Esophagus muscularis mucosa (tissue), 4 donors: ENCODE measurements at places on chromosomes 1 and 21.

DNA sequence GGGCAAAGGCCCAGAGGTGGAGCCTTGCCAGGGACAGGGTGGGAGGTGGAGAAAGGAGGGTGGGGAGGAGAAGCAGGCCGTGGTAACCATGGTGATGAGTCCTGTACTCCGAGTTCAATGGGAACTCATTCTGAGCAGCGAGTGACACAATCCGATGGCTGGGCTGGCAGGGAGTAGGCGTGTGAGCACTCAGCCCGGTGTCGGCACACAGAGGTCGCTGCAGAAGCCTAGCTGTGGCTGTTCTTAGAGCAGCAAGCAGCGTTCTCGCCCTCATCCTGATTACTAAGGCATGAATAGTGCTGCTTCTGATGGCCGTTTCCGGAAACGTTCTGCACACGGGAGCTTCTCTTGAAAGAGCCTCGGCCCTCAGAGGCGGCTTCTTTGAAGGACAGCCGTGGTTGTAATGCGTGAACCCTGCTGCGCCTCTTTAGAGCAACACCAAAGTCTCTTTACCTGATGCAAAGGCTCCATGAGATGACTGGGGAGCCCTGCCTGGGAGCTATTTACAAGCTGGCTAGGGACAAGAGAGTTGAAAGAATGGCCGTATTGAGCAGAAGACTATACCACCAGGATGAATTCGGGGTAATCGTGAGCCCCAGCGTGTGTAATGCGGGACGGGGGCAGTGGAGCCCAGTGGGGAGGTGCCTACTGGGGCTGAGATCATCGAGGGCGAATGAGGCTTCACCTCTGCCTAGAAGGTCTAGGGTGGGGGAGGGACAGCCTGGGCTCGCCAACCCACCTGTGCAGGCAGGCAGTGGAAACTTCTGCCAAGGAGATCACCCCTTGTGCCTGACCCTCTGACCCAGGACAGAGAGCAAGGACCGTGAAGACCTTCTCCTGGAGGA is 72.8 kb upstream of the PAX7 start:
- no peak for DNase-seq

- no peak for DNase-seq
Observed at GRCh38 chr1:174769961-174770549, 229.7 kb upstream of the CACYBP start.

- DNase-seq = no peak
Observed at GRCh38 chr1:110570307-110570706, 35.9 kb downstream of the KCNA2 start.

DNA sequence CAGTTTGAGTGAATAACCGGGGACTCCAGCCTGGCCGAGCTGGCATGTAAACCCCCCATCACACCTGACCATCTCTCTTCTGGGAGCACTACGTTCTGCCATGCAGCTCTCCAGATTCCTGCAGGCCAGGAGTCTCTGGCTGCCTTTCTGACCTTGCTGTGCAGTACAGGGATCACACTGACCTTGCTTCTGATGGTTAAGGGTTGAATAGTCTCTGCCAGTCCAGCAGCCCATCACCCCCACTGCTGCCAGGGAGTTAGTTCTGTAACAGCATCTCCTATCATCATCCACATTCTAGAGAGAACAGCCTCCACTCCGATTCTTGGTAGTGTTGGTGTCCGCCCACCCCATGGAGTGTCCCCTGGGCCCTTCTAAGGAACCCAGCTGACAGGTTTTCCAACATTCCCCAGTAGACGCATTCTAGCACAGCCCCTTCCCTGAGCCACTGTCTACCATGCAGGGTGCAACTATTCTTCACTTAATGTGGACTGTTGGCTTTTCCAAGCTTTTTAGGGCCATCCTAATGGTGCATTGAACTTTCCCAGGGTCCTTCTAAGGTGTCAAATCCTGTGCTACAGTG is 109.8 kb downstream of the RIPK4 start:
- DNase-seq = no peak

DNA sequence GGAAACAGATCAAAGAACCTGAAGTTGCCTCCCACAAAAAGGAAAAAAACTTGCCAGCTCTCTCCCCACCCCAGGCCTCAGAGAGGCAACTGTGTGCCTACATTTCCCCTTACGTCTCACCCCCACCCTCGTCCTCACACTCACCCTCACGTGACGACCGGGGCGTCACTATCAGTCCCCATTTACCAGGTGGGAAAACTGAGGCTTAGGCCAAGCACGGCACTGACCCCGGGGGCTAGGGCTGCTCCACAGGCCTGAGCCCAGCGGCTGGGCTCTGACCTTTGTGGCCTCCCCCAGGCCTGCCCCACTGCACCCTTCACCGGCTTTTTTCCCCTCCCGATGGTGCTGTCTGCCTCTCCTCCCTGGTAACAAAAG is 51.5 kb upstream of the RUNX3 start:
- no peak for DNase-seq

DNA sequence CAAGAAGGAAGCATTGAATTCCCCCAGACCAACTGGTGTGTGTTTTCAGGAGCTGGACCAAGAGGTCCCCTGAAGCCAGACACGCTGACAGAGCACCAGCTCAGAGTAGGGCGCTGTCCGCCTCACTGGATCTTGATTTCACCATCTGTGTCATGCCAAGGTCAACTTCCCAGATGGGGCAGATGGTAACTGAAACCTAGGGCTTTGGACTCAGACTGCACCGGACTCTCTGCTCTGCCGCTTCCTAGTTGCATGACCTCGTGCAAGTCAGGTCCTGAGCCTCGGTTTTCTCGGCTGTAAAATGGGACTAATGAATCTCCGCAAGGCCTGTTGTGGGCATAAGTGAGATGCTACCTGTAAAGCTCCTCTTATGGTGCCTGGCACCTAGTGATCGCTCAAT is 17.9 kb upstream of the CASZ1 start:
- DNase-seq = no peak

DNA sequence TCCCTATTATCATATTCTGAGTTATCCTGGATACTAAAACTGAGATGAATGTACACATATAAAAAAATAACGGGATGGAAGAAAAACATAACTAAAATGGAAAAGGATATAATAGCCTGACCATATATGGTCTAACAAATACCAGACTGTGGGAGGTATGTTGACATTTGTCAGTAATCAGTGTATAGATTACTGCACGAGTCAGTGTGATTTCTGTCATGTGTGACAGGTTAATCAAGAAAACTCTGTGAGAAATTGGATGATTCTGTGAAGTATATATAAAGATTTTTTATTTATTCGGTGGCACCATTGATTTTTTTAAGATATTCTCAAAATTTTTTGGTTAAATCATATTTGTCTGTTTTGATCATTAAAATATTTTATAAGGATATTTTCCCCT is 547.3 kb upstream of the B3GALT2 start:
- no peak for DNase-seq

- no peak for DNase-seq
Observed at GRCh38 chr1:160910170-160910750, 25.3 kb upstream of the ITLN1 start.

GRCh38 chr1:169528215-169529067 is 42.7 kb upstream of the SLC19A2 start:
- DNase-seq = no peak

GRCh38 chr1:116677474-116678062 is 10.0 kb upstream of the IGSF3 start:
- no peak for DNase-seq

DNA sequence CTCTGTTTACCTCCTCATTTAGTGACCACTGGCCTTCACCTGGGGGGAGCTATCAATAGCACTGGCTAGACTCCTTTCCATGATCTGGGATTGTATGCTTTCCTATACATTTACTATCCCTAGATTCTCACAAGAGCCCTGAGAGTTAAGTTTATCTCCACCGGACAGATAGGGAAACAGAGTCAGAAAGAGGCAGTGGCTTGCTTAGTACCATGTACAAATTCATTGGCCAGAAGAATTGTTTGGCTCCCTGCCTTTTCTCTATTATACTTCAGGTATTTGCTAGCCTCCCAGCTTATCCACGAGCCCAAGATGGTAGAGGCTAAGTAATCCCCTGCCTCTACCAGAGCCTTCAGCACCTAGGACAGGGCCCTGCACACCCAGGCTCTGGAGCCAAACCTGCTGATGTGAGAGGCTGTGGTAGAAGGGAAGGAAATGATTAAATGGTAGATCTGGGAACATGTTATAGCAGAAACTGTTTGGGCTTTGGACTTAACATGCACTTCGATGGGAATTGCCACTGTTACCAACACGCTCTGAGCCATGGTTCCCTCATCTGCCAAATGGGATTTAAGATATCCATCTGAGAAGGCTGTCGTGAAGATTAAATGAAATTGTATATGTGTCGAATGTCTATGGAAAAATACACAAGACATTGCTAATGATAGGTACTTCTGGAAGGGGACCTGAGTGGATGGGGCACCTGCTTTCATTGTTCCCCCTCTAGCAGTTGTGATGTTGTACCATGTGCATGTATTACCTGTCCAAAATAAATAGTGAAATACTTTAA is 3.1 kb upstream of the BLACAT1 start:
- no peak for DNase-seq

GRCh38 chr1:168220470-168220871 is 5.3 kb upstream of the SFT2D2 start:
- DNase-seq = peak; percentile 42

- DNase-seq = no peak
Observed at GRCh38 chr1:40310983-40311642, 6.0 kb downstream of the COL9A2 start.

DNA sequence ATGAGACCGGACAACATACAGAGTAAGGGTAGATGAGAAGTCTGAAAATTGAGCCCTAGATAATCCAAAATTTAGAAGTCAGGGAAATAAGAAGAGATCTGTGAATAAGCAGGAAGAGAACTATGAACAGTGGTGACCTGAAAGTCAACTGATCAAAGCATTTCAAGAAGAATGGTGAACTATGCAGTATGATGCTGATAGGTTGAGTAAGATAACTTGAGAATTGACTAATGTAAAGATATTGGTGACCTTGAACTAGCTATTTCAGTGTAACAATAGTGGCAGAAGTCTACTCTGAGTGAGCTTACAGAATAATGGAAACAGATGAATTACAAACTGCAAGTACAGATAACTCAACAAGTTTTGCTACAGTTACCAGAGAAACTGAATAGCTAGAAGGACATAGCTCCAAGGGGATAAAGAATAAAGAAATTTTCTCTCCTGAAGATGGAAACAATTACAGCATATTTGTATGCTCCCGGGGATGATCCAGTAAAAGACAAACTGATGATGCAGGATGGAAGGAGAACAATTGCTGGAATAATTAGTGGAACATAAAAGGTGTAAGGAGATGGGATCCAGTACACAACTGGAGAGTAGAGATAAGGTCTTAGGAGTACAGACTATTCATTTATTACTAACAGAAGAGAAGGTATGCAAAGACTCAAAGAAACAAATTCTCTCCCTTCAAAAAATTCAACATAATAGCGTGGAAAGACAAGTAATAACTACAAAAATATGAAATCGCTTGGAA is 10.9 kb downstream of the NRDC start:
- DNase-seq = no peak

- no peak for DNase-seq
Observed at GRCh38 chr1:75131565-75132241, 2.5 kb upstream of the LHX8 start.

- no peak for DNase-seq
Observed at GRCh38 chr1:239682046-239682445, 295.7 kb downstream of the CHRM3 start.

- no peak for DNase-seq
Observed at GRCh38 chr21:44517175-44517899, 22.7 kb downstream of the KRTAP10-1 start.

- DNase-seq = no peak
Observed at GRCh38 chr21:41925767-41926116, 28.1 kb downstream of the C2CD2 start.

- no peak for DNase-seq
Observed at GRCh38 chr1:193850745-193851144, 664.3 kb upstream of the B3GALT2 start.

- DNase-seq = no peak
Observed at GRCh38 chr1:15610167-15610566, 7.1 kb upstream of the DDI2 start.

GRCh38 chr1:35173909-35174540 is 18.9 kb downstream of the SFPQ start:
- no peak for DNase-seq

DNA sequence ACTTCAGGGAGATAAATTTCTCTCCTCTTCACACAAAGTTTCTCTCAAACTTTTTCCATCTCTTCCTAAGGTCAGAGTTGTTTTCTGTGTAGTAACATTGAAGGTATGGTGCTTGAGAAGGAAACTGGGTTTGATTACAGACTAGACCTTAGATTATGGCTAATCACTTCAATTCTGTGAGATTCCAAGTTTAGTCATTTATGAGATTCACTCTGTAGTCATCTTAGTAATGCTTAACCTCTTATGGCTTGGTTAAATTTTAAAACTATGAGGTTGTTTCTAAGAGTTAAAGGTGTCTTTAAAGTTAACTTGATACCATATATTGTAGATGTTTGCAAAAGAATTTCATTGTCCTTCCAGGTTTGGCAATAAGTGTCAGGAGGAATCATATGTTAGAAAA is 1092.2 kb downstream of the KCNT2 start:
- no peak for DNase-seq

DNA sequence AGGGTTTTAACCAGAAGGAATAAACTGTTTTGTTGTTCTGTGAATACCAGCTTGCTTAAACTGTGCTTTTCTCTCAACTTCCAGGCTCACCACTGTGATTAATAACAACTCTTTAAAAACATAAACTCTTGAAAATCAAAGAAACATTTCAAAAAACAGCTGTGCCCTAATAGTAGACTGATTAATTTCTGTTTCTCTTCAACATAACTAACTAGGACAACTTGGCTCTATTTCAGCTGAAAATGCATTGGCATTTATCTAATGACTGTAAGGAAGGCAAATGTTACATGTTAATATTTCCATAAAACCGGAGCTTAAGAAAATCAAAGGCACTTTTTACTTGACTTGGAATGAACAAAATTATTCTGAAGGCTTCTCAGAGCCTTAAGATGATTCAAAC is 656.1 kb upstream of the NEGR1 start:
- DNase-seq = no peak

DNA sequence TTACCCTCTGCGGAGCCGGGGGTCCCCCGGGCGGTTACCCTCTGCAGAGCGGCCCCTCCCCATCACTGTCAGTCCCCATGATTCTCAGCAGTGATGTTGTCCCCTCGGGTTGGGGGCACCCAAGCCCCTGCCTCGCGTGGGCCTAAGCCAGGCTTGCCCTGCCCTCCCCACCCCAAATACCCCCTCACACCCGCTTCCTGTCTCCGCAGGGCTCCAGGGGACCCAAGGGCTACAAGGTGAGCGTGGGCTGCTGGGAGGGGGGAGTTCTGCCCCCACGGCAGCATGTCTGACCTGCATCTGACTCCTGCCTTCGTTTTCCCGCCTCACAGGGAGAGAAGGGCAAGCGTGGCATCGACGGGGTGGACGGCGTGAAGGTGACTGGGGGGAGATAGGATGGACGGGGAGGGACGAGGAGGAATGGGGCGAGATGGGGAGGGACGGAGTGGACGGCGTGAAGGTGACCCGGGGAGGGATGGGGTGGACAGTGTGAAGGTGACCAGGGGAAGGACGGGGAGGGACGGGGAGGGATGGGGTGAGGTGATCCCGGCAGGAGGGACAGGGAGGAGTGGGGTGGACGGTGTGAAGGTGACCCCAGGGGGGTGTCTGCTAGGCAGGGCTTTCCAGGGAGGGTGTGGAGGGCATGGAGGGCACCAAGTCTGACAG is 8.6 kb downstream of the COL6A1 start:
- DNase-seq = no peak
